ENCODE measurements at places on chromosomes 7 and 10.
A peak's percentile ranks its signal among the peaks of the same experiment; 100 is the strongest.

DNA sequence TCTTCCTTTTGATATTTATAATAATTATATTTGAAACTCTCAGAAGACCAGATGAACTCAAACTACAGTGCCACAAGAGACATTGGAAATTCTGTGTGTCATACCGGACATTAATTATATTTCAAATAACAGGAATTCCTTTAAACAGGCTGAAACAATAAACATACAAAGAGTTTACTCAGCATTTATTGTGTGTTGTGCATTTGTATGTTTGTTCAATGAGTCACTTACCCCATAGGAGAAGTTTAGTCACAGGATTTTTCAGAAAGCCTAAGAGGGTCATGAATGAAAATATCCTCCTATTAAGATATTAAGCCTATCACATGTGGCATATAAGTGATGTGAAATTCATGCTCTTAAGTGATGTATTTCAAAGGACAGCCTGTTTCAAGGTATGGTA lies 566.8 kb downstream of the CNTNAP2 start:
- DNase-seq: no peak

DNA sequence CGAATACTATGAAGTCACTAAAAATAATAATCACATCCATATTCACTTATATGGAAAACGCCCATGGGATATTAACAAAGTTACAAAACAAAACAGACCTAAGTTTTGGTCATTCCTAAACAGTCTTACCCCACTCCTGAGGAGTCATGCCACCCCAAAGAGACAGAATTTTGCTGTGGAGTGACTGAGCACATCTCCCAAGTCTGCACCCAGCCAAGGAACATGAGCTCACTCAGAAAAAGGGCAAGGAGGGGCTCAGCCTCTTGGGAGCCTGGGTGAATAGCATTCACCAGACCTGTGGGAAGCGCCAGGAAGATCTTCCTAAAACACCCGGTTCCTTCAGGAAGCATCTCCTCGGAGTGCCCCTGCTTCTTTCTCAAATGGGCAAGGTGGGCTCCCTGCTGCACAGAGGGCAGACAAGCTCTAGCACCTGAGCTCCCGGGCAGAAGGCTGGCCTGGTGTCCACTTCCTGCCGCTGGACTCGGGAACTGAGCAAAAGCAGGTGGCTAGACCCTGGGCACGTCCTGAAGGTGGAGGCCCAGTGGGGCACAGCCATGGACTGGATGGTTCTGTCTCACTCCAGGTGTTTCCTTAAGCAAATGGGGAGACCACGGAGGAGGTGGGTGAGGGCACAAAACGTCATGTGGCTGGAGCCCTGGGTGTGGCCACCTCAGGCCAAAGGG lies 31.0 kb downstream of the TNS3 start:
- DNase-seq: no peak

GRCh38 chr10:6877722-6878392 lies 297.8 kb upstream of the PRKCQ start:
- no peak for DNase-seq

DNA sequence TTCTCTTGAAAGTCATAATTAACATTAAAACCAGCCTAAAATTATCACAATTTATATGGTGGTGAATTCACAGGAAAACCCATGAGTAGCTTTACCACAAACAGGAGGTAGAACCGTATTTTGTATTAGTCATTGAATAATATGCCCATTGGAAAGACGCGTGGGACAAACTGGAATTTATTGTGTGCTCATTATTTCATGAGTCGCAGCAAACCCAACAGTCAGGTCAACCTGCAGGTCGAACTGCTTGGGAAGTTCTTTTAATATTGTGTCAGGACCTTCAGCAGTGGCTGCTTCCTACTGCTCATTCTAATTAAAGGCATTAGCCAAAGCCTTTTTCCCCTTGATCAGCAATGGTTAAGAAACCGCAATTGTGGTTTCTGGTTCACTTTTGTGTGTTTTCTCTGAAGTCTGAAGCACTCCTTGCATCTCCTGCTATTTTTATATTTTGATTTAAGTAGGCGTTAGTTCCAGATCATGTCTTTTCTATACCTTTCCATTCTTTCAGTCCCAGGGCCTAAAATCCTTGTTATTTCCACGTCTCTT lies 100.1 kb downstream of the RAB11FIP2 start:
- DNase-seq: no peak

GRCh38 chr10:111835574-111835973 lies 348.0 kb downstream of the GPAM start:
- no peak for DNase-seq

- no peak for DNase-seq
These were observed 37.2 kb downstream of the DIP2C start for GRCh38 chr10:652233-652632.

DNA sequence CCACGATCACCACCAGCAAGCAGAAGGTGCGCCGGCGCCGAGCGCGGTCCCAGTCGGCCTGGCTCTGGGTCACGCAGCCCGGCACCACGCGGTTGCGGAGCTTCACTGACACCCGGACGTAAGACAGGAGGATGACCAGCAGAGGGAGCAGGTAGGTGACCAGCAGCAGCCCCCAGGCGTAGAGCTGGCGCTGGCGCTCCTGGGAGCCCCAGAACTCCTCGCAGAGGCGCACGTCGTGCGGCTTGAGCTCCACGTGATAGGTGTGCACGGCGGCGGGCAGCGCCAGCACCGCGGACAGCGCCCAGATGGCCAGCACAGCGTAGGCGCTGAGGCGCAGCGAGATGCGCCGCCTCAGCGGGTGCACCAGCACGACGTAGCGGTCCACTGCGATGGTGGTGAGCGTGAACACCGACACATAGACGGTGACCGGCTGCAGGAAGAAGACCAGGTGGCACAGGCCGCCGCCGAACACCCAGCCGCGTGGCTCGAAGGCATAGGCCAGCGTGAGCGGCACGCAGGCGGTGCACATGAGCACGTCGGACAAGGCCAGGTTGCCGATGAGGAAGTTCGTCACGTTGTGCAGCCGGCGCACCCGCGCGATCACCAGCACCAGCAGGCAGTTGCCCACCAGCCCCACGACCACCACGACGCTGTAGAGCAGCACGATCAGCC lies 920 bp downstream of the PRLHR start:
- DNase-seq: peak; percentile 19

DNA sequence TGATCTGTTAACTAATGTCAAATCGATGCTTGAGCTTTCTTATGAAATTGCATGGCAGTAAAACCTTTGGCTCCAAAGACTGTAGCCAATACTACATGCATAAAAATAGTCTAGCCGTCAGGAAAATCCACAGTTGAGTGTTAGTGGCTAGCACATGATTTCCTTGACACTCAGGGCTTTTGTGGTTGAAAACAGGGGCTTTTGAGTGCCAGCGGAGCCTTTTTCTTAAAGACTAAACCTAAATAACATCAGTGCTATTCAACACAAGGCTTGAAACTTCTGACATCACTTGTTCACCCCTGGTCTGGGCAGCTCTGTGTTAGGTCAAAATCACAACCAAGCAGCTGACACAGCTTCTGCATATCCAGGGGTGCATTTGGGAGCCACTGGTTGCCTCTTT lies 124.2 kb upstream of the BMPER start:
- DNase-seq: no peak

DNA sequence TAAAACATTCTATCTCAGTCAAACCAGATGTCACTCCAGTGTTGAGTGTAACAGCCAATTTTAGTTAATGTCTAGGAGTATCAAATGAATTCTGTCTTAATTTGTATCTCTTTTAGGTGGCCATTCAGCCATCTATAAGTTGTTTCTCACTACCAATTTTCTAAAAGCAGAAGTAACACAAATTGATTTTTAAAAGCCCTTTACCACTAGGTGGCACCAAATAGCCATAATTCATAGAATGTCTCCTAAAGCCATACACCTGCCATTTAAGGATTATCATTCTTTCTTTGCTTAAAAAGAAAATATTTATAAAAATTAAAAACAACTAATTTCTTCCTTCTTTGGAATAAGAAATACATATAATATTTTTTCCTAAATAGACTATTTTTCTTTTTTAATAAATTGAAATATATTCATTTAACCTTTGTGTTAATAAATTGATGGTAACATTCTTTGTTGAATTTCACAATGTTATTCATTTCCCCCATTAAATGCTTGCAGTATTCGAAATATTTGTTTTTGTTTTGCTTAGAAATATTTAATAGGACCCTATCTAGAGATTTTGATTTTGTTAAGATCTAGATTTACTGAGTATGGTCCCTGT lies 107.8 kb upstream of the PPP1R3A start:
- peak; percentile 38 for DNase-seq

DNA sequence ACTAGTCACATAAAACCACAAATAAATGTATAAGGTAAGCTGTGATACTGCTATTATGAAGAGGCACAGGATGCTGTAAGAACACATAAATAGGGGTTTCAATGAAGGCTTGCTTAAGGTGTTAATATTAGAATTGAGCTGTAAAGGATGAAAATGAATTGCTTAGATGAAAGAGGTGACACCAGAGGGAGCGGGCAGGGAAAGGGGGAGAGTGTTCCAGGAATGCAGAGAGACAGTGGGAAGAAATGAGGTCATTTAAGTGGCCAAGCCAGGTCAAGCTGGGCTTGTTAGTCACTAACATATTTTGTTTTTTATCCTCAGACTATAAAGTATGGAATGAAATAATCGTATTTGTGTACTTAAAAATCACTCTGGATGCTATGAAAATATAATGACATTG lies 193.5 kb downstream of the NRG3 start:
- DNase-seq: no peak

DNA sequence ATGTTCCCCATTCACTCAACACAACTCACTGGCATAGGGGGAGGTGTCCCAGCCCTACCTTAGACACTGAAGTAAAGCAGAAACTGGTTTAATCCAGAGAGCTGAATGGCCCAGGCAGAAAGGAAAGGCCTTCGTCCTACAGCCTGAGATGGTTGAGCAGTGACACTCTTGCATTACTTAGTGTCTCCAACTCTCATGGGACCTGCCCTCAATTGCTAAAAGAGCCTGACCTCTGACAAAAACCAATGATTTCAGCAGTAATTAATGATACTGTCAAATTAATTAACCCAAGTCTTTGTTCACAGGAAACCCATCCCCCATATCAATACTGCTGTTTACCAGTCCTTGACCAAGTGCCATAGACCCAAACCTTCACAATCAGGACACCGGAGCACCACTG lies 48.6 kb downstream of the ICA1 start:
- DNase-seq: no peak

GRCh38 chr10:60396766-60397165 lies 7.1 kb upstream of the ANK3 start:
- no peak for DNase-seq

GRCh38 chr10:115321360-115321759 lies 228.2 kb downstream of the ATRNL1 start:
- DNase-seq: no peak

DNA sequence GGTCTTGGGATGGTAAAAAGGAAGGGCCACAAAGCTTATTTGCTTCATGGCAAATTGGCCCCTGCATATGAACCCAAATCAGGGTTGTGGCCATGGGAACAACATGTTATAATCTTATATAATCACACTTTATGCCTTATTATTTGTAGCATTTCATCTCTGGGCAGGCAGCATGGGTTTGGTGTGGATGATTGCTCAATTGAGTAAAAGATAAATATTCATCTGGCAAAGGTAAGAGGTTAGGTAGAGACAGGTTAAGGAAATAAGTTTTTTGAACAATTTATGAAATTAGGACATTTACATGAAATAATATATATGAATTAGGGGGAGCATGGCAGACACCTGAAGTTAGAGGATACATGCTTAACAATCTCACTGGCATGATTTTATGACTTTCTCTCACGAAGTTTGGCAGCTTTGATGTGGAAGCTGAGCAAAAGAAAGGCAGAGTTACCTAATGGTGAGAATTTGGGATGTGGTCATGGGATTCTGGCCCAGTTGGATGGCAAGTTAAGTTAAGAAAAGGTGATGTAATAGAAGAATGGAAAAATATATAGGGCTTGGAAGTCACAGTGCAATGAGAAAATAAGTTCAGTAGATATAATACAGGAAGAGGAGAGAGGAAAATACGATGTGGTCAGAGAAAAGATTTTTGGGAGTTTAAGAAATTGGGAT lies 88.1 kb upstream of the FAM3C start:
- DNase-seq: no peak

GRCh38 chr10:18204039-18204835 lies 64.0 kb downstream of the CACNB2 start:
- DNase-seq: no peak

GRCh38 chr10:18455086-18455884 lies 196.1 kb downstream of the NSUN6 start:
- DNase-seq: no peak

GRCh38 chr10:28202941-28203352 lies 99.9 kb downstream of the MPP7 start:
- DNase-seq: no peak

- DNase-seq: no peak
These were observed 6.4 kb downstream of the KIAA1549 start for GRCh38 chr7:138974675-138975292.

GRCh38 chr7:103076764-103077163 lies 1.8 kb downstream of the ARMC10 start:
- no peak for DNase-seq

GRCh38 chr10:123458933-123459332 lies 207.2 kb upstream of the GPR26 start:
- DNase-seq: no peak

- DNase-seq: no peak
These were observed 423.4 kb downstream of the DNAJB6 start for GRCh38 chr7:157760004-157760730.

- DNase-seq: no peak
These were observed 2.5 kb downstream of the ANTXRL start for GRCh38 chr10:46289209-46289810.

DNA sequence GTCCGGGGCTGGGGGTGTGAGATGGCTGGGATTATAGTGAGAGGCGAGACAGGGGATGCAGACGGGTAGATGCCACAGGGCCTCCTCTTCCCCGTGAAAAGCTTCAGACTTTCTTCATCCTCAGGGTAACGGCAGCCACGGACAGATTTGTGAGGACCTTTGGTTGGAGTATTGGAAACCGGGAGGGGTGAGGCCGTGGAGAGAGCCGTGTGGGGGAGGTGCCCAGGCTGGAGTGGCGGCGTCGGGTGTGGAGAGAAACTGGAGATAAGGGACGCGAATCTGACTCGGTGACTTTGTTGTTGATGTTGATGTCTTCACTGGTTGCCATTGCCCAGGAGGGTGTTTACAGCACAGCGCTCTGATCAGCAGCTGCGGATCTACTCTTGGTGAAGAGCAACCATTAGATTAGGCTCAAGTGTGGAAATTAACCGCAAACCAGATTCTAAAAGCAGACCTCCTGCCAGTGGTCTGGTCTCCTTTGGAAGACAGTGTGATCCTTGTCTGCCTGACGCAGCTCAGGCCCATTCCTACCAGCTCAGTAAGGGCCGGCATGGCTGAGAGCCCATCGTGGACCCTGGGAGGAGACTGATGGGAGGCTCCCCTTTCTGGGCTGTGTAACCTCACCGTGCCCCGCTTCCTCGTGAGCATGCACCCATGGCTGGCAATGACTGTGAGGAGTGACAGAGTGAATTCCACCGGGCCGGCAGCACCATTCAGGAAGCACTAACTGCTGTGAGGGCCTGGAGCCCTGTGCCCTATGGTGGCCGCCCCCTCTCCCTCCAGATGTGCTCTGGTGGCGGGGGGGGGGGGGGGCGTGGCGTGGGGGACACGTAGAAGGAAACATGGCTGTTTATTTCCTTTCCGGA lies 90.3 kb downstream of the INPP5A start:
- no peak for DNase-seq
